ENCODE measurements at places on chromosomes 11 and 22.

DNA sequence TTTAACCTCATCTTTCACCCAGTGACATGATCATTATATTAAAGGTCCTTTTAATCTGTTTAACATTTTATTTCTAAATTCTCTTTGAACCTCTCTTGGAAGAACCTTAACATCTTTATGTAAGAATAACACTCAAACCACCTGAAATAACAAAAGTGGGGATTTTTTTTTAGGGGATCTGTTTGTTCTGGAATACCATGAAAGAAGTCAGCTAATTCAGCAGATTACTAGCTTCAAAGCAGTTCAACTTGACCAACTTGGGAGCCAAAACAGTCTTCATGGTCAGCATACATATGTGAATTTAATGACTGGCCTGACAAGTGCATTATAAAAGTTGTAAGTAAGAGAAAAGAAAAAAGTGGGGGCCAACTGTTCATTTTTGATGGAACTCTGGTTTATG is 52.3 kb downstream of the CCDC34 start:
- no peak overlapping the region for H3K4me3 ChIP-seq
- H3K36me3 ChIP-seq = no peaks in the 10 kb centered on the region
- H3K27me3 ChIP-seq = no peaks in the 10 kb centered on the region
- no peak overlapping the region for H3K27ac ChIP-seq
- no peak for DNase-seq
- peaks cover 3% of the 10 kb centered on the region for H3K4me1 ChIP-seq

DNA sequence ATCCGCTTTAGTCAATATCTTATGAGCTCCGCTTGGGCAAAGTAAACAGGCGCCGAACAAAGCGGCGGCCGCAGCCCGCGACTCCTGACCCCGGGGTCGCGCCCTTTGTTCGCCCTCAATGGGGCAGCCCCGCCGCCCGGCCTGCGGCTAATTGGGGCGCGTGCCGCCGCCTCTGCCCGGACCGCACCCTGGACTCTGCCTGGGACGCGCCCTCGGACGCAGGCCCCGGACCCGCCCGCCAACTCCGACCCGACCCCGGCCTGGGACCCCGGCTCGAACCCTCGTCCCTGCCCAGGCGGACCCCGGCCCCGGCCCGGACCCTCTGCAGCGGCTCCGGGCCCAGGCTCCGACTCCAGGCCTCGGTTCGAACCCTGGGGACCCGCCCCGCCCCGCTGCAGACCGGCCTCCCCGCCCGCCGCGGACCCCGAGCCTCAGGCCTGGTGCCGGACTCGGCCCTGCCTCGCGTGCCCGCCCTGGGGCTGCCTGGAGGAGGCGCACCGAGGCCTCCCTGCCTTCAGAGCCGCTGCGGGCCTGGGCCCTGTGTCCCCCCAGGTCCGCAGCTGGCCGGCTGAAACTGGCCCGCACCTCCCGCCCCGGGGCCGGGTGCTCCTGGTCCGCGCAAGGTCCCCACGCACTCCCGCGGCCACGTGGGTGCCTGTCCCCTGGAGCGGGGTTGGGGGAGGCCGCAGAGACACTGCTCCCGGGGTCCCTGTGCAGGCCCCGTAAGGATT is 84.7 kb upstream of the WNT7B start:
- H3K27me3 ChIP-seq = no peaks in the 10 kb centered on the region
- H3K27ac ChIP-seq = peak overlapping the region; percentile 97
- DNase-seq = no peak
- H3K4me1 ChIP-seq = peaks cover 92% of the 10 kb centered on the region
- no peaks in the 10 kb centered on the region for H3K36me3 ChIP-seq

DNA sequence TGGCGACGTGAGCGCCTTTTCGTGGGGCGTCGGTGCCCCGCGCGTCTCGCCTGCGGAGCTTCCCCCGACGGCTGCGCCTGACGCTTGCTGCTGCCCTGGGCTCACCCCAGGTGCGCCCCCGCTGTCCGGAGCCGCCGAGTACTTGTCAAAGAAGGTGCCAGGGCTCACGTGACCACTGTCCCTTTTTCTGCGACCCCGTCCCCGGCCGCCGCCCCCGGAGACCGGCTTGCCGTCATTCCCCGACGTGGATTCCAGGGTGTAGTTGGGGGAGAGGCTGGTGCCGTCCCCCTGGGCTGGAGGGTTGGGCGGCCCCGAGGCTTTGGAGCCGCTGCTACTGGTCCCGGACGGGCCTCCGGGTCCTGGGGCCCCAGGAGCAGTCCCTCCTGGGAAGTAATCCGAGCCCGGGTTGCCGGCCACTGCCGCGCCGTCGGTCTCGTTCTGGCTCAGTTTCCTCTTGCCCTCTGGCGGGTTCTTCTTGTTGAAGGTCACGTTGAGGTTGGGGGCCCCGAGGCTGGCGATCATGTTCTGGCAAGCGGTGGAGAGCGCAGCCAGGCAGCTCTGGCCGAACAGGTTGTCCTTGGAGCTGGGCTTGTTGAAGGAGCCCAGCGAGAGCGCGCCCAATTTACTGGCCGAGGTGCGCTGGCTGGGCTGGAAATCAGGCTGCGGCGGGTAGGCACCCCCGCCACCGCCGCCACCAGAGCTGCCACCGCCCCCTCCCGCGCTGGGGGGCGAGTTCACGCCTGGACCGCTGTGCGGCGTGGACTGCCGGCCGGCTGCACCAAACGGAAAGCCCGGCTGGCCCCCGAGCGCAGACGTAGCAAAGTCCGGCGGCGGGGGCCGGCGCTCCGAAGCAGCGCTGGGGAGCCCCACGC is 3.8 kb downstream of the MN1 start:
- H3K4me1 ChIP-seq = peaks cover under 1% of the 10 kb centered on the region
- peak overlapping the region; percentile 78 for H3K27ac ChIP-seq
- H3K4me3 ChIP-seq = peak overlapping the region; percentile 84
- no peaks in the 10 kb centered on the region for H3K36me3 ChIP-seq

GRCh38 chr22:37676736-37677492 is 1.5 kb downstream of the LGALS1 start:
- peak; percentile 87 for DNase-seq
- H3K27me3 ChIP-seq = no peaks in the 10 kb centered on the region
- H3K4me1 ChIP-seq = peaks cover 18% of the 10 kb centered on the region
- peak overlapping the region; percentile 89 for H3K27ac ChIP-seq
- peak overlapping the region; percentile 89 for H3K4me3 ChIP-seq

GRCh38 chr22:20494978-20495860 is at the start of gene KLHL22:
Gene KLHL22 (minus strand): TSS chr22:20495795. CDS start chr22:20489211, 6,584 bp downstream.
- peak within 1 kb of the TSS; percentile 96 for H3K27ac ChIP-seq
- no peak for DNase-seq

Data from thoracic aorta (tissue), 2 donors.